ENCODE measurements at places on chromosomes 1 and 21.
A peak's percentile ranks its signal among the peaks of the same experiment; 100 is the strongest.

- DNase-seq = peak; percentile 40
Observed at GRCh38 chr1:233679591-233680373, 65.9 kb downstream of the KCNK1 start.

DNA sequence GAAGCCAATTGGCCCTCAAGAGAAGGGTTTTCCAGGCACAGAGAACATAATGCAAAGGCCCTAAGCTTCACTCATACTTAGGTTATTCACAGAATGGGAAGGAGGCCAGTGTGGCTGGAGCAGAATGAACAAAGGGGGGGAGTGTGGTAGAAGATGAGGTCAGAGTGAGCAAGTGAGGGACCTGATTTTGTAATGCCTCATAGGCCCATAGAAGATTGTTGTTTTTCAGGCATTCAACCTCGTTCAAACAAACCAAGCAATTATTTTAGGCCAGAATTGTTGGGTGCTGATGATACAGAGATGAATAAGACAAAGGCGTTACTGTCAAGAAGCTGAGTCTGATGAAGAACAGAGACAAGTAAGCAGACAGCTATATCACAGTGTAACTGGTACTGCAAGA lies 54.5 kb upstream of the RAP1A start:
- DNase-seq = no peak

GRCh38 chr21:16078382-16078781 lies 348.6 kb downstream of the USP25 start:
- no peak for DNase-seq

DNA sequence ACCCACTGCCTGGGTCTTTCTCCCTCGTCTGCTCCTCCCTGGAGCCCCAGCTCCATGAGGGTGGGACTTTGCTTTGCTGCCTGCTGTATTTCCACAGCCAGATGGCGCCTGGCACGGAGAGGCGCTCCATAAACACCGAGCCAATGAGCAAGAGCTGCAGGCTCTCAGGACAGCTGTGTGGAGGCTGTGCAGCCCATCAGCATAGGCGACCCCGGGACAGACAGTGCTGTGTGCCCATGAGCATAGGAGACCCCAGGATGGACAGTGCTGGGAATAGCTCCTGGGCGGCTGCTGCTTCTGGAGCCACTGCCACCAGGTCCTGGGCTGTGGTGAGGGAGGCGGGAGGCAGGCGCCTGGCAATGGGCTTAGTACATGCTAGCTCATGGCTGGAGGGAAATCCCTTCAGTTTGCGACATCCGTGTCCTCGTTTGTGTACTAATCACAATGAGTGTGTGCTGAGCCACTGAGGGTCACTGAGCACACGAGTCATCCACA lies 29.2 kb downstream of the CEP104 start:
- no peak for DNase-seq

- no peak for DNase-seq
Observed at GRCh38 chr1:24931468-24932231, 1.6 kb upstream of the RUNX3 start.

DNA sequence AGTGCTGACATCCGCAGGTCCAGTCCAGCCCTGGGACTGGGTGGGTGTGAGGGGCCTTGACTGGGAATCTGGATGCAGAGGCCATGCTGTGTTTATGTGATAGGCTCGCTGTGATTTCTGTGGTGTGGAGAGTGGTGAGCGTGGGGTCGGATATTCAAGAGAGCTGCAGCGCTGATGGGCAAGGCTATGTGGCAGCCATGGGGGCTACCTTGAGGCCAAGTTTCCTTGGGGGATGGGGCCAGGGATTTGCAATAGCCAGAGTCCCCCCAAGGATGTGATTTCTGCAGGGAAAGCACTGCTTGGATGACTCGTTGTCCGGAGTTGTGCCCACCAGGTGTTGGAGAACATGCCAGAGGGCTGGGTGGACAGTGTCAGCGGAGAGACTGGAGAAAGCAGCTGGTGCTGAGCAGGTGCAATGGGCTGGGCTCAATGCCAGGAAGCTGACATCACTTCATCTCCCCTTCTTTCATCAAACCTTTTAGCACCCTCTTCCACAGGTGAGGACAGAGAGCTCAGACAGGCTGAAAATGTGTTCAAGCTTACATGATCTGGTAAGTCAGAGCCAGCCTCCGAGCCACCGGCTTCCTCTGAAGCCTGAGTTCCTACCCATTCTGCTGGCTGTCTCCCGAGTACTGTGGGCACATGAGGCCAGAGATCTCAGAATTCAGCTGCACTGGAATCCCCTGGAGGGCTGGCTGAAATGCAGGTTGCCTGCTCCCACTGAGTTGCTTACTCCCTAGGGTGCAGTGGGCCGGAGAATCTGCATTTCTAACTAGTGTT lies 132.9 kb downstream of the RHOU start:
- DNase-seq = no peak

DNA sequence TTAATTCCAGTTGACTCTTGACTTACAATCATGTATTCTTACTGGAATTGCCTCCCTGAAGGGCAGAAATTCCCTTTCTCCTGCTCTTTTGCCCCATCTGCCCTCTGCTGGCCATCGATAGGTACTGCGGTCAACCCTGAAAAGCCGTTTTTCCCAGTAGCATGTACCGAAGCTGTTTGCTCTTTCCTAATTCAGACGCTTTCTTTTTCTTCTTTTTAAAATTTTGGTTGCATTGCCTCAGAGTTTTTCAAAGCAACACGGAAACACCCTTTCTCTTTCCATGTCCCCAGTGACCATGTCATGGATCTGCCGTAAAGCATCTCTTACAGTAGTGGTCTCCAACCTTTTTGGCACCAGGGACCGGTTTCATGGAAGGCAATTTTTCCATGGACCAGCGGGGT lies 164.2 kb upstream of the C1orf21 start:
- DNase-seq = peak; percentile 38

GRCh38 chr1:224719716-224720115 lies 103.6 kb downstream of the CNIH3 start:
- DNase-seq = no peak

DNA sequence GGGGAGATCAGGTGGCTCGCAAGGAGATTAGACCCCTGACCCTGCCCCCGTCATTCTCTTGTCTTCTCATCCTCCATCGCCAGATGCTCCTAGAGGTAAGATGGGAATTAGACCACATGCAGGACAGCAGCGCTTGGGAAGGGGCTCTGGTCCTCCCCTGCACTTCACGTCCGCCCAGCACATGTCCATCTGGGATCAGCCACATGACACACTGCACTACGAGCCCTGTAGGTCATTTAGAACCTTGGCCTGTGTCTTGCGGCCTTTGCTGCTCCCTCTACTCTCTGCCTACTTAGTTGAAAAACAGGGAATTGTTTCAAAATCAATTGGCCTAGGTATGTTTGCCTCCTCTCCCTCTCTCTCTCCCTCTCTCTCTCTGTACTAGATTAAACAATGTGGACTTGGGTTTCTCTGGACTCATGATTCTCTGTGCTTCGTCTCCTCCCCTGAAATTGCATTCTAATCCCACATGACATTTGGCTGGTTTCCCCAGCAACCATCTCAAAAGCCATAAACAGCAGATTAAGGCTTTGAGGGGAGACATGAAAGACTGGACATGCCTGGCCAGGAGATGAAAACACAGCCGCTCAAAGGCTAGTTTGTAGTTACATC lies 3.8 kb upstream of the NCMAP start:
- DNase-seq = peak; percentile 71

GRCh38 chr1:15618655-15619525 lies 1.6 kb downstream of the DDI2 start:
- DNase-seq = no peak

Measured in NCI-H2227 treated with DMSO at 0.1 percent for 48 hours (cell line).